ENCODE measurements at places on chromosomes 12 and 14. TPM values are rescaled to one million over a fixed set of nuclear protein-coding genes. Genes with fewer than 3 reads are reported as not detected.

The GNPTAB gene
- total RNA-seq = 17.3 TPM

The CBLN3 gene
- total RNA-seq = 0.84 TPM

The SDR9C7 gene
- 0.05 TPM for total RNA-seq

The PROX2 gene
- not detected for total RNA-seq

The KRT74 gene
- not detected for total RNA-seq

The KCNC2 gene
- not detected for total RNA-seq

The KERA gene
- not detected for total RNA-seq

The CLEC4D gene
- total RNA-seq = not detected

The SLC17A8 gene
- not detected for total RNA-seq

The ABCD2 gene
- total RNA-seq = 0.01 TPM

The EML5 gene
- total RNA-seq = 0.40 TPM

The IKBIP gene
- total RNA-seq = 65.6 TPM

The SLC6A12 gene
- total RNA-seq = 1.2 TPM

The RNASE1 gene
- total RNA-seq = 0.45 TPM

The MIP gene
- 0.15 TPM for total RNA-seq

The RND1 gene
- 3.1 TPM for total RNA-seq

The ERP27 gene
- not detected for total RNA-seq

The NINJ2 gene
- total RNA-seq = 0.53 TPM

The OTX2 gene
- not detected for total RNA-seq

The P2RX7 gene
- total RNA-seq = not detected

The ENDOU gene
- total RNA-seq = not detected

The RECQL gene
- total RNA-seq = 74.8 TPM

The HNF1A gene
- total RNA-seq = 2.8 TPM

The EEF1AKMT3 gene
- total RNA-seq = 5.5 TPM
